Fibroblast of pulmonary artery (primary cell): ENCODE measurements at places on chromosomes 6 and 20.

DNA sequence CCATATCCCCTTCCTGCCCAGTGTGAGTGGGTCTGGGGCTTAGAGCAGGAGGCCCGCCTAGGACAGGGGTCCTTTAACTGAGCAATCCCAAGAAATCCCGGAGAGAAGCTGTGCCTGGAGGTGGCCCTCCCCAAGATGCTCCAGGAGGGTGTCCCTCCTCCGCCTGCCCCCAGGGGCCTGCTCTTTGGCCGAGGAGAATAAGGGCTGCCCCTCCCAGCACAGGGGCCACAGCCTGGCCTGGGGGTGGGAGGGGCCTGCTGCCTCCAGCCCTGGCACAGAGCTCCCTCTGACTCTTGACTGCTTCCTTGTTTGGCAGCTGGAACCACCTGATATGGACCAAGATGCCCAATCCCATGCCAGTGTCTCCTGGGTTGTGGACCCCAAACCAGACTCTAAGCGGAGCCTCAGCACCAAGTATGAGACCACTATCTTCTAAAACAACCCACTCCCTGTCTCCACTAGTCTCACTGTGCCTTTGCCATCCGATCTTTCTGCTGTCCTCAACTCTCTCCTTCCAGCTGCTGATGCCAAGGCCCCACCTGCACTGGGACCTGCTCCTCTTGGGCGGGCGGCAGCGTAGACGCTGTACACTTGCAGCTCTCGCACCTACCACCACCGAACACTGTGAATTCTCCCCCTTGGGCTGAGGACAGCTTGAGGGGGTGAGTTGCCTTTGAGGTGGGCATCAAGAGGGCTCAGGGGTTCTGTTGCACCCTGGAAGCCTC lies 54.3 kb downstream of the TCP11 start:
- no peak for DNase-seq

DNA sequence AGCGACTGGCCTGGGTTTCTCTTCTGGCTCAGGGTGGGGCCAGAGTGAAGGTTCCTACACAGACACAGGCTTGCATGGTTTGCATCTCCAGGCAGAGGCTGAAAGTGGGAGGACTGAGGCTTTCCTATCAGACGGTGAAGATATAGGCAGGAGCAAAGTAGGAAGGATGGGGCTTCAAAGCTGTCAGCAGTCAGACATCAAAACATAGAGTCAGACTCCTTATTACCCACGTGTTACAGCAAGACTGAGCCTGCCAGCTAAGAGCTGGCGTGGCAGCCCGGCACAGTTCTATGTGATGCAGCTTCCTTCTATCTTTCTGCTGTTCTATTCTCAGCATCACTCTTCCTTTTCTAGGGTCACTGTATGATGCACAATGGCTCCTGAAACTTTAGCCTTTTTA lies 445.1 kb downstream of the DOK5 start:
- DNase-seq: no peak

DNA sequence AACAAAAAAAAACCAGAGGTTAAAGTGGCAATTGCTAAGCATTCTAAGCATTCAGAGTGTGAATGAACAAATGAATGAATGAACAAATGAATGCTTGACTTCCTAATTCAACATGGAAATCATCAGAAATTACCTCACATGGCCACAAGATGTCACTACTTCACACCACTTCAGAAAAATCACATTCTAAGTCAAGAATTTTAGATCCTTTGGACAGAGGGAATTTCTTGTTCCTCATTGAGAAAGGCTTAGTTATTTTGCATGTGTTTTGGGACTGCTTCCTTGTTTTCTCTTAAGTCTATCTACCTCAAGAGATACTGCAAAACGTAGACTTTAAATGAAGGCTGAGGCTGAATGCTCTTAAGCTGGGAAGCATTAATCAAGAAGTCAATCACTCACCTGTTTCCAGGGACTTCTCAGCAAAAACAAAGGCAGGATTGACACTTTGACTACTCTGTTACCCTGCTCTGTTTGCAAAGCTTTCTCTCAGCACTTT lies 120.2 kb downstream of the MBOAT1 start:
- DNase-seq: peak; percentile 73

- DNase-seq: no peak
These were observed 30.1 kb downstream of the GMDS start for GRCh38 chr6:2215342-2215741.

DNA sequence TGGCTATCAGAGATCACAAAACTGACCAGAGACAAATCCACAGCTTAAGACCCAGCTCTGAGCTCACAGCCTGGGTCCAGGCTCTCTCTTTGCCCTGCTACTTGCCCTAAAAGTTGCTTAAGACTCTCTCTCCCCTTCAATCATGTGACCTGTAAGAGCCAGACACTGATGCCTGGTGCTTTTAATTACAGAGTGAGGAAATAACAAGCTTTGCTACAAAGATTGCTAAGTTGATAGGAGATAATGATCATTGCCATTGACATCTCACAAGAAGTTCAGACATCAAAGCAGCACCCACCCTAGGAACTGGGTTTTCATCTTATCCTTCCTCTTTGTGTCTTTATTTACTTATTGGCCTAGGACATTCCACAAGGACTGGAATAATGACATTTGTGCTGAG lies 125.9 kb upstream of the CD93 start:
- DNase-seq: no peak

DNA sequence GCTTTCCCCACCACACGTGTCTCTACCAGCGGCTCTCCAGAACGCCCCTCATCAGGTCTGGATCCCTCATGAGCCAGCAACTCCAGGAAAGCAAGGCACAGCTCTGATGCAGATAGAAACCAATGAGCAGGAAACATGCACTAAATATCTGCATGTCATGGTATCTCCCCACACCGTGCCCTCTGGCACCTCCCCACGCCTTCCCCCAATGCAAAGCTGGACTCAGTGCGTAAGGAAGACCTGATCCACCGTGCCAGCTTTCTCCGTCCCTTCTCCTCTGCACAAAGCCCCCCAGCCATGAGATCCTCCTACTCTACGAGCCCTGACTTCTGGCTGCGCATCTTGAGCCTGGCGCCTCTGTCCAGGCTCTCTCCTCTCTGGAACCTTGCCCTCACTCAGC lies 9.4 kb downstream of the PDE10A start:
- DNase-seq: no peak
